Adrenal gland (tissue), 19 donors: ENCODE measurements at places on chromosomes 11 and 22.

GRCh38 chr22:46465345-46465720, 72.1 kb downstream of the CELSR1 start:
- no peak for DNase-seq

DNA sequence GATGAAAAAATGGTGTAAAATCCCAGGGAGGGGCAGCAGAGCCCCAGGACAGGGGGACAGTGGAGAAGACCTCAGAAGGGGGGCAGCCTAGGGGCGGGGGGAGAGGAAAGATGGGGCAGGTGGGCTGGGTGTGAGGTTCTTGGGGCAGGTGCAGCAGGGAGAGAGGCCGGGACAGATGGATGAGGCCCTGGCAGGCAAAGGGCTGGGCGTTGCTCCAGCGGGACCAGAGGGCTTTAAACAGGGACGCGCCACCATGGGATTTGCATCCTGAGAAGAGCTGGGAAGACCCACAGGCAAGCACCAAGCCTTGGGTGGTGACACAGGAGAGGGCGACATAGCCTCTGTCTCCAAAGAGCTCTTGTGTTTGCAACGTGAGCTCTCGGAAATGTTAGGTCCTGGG, 1342.8 kb downstream of the TBC1D22A start:
- DNase-seq, result no peak

- no peak for DNase-seq
Observed at GRCh38 chr22:25494774-25495173, 69.7 kb upstream of the GRK3 start.

DNA sequence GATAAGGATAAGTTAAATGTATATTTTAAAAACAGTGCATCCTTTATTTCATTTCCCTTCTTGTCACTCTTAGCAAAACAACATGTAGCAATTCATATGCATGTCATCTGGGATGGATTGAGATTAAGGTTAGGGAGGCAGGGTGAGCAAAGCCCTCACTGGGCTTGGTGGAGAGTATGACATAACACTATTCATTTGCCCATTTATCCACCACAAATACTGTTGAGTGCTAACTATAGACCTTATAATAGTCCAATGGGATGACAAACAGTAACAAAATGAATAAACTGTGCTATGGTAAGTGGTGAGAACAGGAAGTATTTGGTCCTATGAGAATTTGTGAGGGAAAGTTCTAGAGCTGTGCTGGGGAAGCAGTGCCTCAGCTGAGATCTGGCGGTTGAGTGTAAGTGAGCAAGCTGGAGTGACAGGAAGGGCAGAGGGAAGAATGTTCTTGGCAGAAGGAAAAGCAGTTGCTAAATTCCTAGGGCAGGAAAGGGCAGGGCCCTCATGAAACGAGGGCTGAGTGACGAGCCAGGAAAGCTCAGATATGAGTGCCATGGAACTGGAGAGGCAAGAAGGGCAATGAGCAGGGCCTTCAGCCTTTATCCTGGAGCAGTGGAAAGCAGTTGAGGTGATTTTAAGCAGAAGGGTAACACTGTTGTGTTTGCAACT, 6.7 kb downstream of the HSD17B12 start:
- peak; percentile 23 for DNase-seq

DNA sequence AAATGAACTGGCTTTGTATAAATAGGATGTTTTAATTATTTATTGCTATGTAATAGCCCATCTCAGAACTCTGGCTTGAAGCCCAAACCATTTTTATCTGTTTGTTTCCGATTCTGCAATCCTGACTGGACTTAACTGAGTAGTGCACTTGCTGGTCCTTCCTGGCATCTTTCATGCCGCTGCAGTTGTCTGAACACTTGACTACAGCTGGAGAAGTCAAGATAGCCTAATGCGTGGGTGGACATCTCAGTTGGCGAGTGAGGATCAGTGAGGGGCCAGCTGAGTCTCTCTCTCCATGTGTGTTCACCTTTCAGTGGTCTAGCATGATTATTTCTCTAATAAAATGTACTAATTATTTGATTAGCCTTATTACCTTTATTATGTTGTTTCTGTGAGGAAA, 105.8 kb downstream of the PRMT3 start:
- DNase-seq, result no peak

DNA sequence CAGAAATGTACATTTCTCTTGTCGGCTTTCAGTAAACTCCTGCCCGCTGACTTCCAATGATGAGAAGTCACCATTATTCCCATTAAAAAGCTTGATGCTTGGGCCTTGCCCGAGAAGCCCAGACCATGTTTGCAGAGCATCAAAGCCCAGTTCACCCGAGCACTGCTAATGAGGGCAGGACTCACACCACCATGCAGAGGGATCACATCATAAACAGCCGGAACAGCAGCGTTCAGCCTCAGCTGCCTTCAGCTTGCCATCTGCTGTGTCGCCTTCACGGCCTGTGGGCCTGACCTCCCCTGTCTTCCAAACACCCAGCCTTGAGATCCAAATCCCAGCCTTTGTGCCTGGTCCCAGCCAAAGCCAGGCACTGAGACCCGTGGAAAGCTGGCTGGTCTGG, 105.4 kb upstream of the CSNK2A3 start:
- DNase-seq, result no peak

DNA sequence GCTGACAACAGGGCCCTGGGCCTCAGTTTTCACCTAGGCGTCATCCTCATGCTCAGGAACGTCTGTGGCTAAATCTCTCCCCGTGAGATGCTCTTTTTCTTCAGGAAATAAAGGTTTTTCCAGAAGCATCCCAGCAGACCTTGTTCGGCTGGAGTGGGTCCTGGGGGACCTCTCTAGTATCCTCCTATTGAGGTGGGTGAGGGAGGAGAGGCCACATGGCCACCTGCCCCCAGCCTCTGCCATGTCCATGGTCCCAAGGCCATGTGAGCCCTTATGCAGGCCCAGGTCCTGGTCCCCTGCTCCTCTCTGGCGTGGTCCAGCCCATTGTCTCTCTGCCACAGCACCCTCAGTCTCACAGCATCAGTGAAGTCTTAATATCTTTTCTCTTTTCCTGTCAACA, 22.0 kb downstream of the ALG12 start:
- DNase-seq, result no peak

DNA sequence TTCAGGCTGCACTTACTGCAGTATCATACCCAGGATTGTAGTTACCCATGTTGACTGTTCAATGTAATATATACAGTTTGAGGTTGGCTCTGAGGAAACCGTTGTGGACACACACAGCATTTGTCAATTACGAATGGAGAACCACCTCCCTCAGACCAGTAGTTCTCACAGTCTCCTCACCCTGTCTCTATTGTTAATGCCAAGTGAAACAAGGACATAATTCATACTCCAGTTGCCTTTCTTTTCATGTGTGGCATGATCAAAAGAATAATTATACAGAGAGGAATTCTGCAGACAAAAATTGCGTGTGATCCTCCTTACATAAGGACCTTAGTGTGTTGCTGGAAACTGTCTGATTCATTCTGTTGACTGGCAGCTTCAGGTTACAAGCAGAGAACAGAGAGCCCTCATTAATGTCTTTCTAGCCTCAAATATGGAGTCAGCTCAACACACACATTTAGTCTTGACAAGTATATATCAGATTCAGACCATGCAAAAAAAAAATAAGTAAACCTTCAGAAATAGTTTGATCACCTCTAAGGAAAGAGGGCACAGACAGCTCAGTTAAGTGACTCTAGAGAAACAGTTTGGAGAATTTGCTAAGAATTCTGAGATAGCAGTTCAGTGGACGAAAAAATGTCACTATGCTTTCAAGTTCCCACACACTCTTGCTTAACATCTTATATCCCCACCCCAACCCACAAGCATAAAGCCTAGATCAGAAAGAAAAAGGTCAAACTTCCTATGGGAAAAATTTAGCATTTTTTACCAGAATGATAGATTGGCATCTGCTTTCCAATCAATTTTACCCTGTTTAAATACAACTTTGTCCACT, 96.1 kb downstream of the MAML2 start:
- no peak for DNase-seq

DNA sequence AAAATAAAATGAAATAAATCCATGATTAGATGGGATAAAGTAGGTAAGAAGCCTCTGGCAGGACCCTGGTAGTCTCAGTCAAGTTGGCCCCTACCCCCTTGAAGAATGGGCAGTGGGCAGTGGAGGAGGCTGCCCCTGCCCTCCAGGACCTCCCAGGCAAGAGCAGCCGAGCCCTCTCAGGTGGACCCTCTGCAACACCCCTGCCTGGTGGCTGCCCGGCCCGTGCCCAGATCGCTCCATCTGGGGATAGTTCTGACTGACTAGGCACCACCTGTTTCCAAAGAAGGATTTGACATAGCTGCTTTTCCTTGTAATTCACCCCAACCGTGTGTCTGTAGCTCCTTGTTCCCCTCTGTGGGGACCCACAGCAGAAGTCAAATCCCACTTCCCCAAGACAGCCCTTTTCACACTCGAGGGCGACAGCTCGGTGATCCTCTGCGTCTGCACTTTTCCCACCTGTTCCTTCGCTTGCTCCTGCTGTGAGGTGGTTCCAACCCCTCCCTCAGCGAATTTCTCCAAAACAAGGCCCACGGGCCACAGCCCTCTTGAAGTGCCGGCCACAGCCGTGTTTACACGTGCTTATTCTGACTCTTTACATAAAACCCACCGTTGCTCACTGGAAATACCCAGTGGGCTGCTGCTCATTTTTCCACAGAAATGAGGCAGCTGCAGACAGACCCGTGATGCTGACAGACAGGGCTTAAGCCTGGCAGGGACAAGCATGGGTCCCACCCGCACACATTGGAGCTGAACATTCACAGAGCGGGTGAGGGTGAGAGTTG, 5.5 kb upstream of the TMPRSS13 start:
- DNase-seq, result no peak

DNA sequence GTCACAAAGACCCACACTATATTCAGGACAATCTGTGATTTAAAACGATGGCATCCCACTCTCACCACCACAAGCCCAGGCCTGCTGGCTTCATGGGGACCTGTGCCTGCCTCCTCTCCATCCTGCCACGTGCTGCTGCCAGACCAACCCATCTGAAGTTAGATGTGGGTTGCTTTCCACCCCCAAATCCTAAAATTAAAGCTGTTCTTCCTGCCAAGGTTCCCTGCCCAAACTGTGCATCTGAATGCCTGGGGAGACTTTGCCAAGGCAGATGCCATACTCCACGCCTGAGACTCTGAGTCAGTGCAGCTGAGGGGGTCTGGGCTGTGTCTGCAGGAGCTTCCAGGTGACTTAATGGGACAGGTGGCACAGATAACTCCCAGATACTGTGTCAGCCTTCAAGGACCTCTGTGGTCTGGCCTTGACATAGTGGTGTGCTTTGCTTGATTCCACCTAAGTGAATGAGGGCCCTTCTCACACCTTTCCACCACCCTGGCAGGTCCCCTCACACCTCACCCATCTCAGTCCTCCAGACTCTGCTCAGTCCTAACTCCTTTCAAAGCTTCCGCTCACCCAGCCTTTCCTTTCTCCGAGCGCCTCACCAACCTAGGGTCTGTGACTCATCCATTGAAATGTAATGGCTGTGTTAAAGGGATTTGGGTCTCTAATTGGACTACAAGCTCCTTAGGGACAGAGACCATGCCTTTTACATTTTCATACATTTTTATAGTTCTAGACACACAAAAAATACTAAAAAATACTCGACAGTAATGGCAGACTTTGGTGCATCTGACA, 18.6 kb downstream of the ADAMTS8 start:
- DNase-seq, result no peak
